ENCODE measurements at places on chromosomes 2 and 18.

- no peak for DNase-seq
Observed at GRCh38 chr2:62477573-62477972, 28.4 kb downstream of the TMEM17 start.

GRCh38 chr2:229434187-229434586, 163.1 kb upstream of the PID1 start:
- no peak for DNase-seq

GRCh38 chr2:16055848-16056580, 115.7 kb downstream of the MYCN start:
- DNase-seq: no peak

DNA sequence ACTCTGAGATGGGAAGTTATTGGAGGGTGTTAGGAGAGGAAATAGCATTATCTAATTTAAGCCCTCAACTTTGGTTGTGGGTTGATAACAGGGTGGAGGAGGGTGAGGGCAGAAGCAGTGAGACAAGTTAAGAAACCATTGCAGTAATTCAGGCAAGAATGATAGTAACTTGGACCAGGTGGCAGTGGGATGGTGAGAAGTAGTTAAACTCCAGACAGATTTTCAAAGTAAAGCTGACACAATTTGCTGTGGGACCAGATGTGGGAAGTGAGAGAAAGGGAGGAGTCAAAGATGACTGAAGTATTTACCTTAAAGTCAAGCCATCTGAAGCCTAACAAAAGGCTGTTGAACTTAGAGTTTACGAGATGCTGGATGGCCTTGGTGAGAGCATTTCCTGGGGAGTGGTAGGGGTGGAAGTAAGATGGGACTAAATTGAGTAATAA, 163.2 kb upstream of the KLF7 start:
- DNase-seq: no peak

GRCh38 chr18:76054156-76054555, 440.9 kb downstream of the ZNF516 start:
- no peak for DNase-seq

DNA sequence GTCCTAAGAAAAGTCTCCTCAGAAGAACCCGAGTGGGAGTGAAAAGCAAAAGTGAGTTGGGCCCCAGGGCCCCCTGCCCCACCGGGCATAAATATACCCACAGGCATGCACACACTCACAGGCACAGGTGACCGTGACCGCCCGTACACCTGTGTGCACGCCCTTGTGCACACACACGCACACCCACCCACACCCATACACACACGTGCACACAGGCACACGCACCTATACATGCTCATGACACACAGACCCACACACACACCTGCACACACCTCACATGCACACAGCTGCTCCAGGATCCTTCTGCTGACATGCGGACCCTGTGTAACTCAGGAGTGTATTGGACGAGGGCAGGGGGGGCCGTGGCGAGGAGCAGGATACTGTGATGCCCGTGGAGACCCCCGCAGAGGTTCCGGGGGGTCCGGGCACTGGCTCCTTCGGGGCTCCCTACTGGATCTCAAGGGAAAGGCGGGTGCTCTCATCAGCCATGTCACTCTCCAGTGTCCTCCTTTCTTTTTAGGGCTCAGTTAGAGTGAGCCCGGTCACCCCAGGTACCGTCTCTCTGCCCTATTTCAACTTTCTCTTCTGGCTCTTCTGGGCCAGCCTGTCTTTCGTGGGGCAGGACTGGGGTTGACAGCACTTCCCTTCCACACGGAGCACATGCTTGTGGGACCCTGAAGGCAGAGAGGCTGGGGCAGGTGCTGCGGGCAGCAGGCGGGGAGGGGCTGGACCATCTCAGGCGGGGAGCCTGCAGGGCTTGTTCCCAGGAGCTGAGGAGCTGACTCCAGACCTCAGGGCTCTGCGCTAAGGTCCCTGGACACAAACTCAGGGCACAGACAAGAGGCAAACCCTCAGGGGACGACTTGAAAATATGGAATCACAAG, 48.5 kb downstream of the TPO start:
- no peak for DNase-seq

- no peak for DNase-seq
Observed at GRCh38 chr2:121196849-121197155, 88.2 kb downstream of the TFCP2L1 start.

- no peak for DNase-seq
Observed at GRCh38 chr18:29874519-29875098, 1167.9 kb downstream of the DSC3 start.

GRCh38 chr2:108396845-108397244, 19.1 kb downstream of the SULT1C4 start:
- peak; percentile 23 for DNase-seq

DNA sequence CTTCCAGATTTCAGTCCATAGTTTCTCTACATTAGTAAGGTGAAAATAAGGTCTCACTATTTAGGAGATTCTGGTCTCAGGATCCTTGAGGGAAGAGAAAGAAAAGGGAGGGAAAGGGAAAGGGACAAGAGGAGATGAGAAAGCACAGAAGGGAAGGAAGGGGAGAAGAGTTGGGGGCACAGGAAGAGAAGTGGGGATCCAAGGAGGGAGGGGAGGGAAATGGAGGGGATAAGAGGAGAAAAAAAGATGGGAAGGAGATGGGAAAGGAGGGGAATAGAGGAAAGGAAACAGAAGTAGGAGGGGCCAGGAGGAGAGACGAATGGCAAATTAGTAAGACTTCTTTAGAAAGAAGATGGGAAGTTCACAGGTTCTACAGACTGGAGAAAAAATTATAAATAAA, 39.2 kb upstream of the SPTBN1 start:
- no peak for DNase-seq

GRCh38 chr18:36454245-36454644, 156.7 kb downstream of the FHOD3 start:
- no peak for DNase-seq

DNA sequence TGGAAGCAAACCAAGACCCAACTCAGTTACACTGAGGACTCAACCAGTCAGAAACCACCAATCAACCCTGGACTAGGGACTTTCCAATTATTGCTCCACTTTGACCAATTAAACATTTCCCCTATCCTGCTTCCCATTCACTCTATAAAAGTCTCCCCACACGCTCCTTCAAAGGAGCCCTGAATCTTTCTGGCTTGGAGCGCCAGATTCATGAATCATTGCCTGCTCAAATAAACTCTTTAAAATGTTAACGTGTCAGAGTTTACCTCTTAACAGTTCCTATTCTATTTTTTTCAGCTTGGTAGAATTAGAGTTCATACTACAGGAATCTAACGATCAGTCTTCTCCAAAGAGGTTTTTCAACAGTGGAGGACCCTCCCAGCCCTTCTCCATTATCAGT, 20.7 kb upstream of the SULT1C2 start:
- peak; percentile 70 for DNase-seq

DNA sequence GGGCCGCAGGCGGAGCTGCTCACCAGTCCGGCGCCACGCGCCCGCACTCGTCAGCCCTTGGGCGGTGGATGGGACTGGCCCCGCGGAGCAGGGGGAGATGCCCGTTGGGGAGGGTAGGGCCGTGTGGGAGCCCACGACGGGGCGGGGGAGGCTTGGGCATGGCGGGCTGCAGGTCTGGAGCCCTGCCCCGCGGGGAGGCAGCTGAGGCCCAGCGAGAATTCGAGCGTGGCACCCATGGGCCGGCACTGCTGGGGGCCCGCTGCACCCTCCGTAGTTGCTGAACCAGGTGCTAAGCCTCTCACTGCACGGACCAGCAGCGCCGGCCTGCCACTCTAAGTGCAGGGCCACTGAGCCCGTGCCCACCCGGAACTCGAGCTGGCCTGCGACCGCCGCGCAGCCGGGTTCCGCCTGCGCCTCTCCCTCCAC, 182.4 kb upstream of the ERBB4 start:
- DNase-seq: no peak
